ENCODE measurements at places on chromosomes 4 and X. TPM values are rescaled to one million over a fixed set of nuclear protein-coding genes. Genes with fewer than 3 reads are reported as not detected.

The NPY2R gene
- total RNA-seq = 0.54 TPM

The ENOX2 gene
- 22.6 TPM for total RNA-seq

GRCh38 chr4:77367638-77368037, 210.6 kb downstream of the CCNG2 start:
- DNase-seq = no peak

DNA sequence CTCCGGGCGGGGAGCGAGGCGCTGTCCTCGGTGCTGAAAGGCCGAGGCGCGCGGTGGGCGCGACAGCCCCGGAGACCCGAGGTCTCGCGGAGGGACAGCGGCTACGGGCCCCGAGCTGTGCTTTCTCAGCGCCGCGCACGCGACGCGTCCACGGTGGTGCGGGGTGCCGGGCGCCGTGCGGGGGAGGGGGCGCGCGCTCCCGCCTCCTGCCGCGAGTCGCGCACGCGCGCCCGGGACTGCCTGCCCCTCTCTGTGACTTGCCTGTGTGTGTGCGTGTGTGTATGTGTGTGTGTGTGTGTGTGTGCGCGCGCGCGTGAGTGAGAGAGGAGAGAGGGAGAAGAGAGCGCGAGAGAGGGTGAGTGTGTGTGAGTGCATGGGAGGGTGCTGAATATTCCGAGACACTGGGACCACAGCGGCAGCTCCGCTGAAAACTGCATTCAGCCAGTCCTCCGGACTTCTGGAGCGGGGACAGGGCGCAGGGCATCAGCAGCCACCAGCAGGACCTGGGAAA, at the start of gene GRIA2:
TSS of gene GRIA2 (plus strand) at position 358 of the 511 bp plus-strand sequence. CDS start 315 bp downstream, outside the sequence.
- peak; percentile 92 for DNase-seq
